ENCODE measurements at places on chromosomes 7 and 10.

- DNase-seq: no peak
These were observed 13.6 kb upstream of the MYL7 start for GRCh38 chr7:44154703-44155102.

- DNase-seq: no peak
These were observed 605 bp upstream of the NFKB2 start for GRCh38 chr10:102394801-102395399.

- DNase-seq: no peak
These were observed 41.3 kb downstream of the LDB3 start for GRCh38 chr10:86709396-86710185.

DNA sequence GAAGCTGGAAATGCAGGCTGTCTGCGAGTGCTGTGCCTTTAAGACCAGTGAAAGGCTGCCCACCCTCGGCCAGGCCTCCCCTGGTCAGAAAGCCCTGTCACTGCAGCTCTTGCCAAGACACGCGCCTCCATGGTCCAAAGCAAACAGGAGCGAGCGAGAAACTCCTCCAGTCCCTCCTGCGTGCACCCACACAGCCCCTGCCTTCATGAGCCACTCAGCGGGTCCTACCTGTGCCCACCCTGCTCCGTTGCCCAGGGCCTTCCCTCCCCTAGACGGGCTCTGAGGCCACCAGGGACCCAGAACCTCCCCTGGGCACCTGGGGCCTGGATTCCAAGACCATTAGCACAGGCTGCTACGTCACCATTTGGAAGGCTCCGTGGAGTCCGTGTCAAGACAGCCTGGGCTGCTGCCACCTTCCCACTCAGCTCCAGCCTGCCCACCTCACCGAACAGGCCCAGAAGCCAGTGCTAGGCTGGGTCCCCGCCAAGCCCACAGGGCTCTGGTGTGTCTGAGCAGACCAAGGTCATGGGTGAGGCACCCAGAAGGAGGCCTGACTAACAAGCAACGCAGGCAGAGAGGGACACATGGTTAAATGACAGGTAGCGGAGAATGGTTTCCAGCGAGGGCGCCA, 144.5 kb downstream of the NEURL1 start:
- DNase-seq: no peak

- DNase-seq: no peak
These were observed 649.2 kb downstream of the SDK1 start for GRCh38 chr7:3950249-3950648.

DNA sequence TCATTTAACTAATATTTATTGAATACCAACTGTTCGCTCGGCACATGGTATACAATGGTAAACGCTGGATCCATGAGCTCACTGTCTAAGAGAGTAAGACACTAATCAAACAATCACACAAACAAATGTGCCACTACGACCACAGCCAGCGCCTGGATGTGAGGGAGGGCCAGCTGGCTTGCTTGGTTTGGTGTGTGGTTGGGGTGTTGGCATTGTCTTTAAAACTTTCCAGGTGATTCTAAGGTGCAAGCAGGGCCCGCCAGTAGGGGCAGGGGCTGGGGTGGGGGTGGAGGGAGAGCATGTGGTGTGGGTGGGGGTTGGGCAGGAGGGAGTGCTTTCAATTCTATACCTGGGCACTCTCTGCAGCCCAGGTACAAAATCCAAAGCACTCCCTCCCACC, 31.6 kb downstream of the ADRA2A start:
- no peak for DNase-seq

All from CD4-positive, alpha-beta T cell treated with Interleukin-6 at 100 ng/mL for 8 hours (primary cell).